Caco-2 (cell line): ENCODE measurements at places on chromosomes 3 and 15.

DNA sequence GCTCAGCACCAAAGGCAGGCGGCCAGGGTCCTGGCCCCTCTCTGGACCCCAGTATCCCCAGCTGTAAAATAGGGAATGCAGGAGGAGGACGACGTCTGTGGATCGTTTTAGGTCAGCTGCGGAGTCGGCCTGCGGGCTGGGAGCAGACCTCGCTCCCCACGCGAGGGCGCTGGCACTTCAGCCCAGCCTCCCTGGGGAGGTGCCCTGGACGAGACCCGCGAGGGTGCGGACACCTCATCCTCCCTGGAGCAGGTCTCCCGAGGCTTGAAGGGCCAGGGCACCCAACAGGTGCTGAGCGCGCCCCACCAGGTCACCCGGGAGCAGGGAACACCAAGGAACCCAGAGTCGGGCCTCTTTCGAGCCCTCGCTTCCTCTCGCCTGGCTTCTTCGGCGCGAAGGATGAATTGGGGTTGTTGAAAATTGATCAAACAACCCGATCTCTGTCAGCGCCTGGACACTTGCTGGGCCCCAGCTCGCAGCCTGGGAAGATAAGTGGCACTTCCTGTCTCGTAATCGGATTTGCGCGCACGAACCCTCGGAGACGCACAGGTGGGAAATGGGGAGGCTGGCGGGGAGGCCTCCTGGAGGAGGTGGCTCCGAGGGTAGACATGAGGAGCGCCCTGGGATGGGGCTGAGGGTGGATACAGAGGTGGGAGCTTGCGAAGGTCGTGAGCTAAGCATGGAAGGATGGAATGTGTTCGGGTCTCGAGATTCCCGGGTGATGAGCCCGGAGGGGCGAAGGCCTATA, 588 bp upstream of the VIPR1 start:
- peak; percentile 80 for DNase-seq

DNA sequence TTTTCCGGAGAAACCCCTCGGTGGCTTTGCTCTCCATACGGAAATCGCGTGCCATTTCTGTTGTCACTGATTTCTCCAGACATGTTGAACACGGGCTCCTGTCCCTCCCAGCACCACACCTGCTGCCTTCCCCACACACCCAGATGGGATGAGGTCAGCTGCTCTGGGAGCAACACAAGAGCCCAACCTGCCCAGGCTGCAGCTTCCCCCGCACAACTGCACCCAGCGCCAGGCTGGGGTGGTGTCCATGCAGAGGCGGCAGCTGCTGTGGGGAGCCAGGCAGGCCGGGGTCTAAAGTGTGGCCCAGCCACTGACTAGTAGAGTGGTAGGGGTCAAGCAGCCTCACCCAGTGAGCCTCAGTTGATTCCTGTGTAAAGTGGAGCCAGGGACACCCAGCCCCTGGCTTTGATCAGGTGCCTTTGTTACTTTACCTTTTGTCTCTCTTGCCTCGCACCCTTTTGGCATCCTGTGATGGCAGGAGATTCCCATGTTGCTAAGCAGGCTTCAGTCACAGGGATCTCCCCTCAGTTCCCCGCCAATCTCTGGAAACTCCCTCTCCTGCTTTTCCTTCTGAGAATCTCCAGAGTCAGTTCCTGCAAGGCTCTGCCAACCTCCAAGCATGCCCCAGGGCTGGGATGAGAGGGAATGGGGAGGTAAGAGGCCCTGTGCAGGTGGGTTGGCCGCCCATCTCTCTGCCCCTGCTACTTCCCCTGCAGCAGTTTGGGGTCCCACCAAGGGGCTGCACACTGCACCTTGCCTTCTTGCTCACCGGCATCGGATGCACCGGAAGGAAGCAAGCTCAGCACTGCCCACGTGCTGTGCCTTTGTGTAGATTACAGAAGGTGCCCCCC, 91.8 kb upstream of the ALDH1A3 start:
- no peak for DNase-seq

DNA sequence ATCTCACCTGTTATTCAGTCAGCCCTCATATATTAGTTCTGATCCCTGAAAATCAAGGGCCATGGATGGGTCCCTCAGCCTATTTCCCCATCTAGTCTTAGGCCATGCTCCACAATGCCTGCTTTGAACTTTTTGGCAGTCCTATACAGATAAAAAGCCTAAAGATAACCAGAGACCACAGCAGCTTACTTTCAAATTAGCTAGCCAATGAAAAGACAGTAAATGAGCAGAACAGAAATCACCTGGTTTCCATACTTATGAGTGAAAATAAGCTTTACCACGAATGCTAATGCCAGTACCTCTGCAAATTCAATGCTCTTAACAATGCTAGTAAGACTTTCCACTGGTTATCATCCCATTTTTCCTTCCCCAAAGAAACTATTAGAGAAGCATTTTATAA, 141.6 kb upstream of the SPRED1 start:
- DNase-seq, result no peak

DNA sequence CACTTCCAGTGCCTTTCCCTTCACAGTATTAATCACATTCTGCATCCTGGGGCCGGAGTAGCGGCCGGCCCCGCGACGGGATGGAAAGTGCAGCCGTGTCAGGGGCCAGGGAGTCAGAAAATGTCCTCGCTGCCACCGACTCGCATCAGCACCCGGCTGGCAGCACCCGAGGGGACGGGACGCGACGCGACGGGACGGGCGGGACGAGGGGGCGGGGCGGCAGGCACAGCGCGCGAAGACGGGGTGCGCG, 353 bp downstream of the ATG3 start:
- no peak for DNase-seq

DNA sequence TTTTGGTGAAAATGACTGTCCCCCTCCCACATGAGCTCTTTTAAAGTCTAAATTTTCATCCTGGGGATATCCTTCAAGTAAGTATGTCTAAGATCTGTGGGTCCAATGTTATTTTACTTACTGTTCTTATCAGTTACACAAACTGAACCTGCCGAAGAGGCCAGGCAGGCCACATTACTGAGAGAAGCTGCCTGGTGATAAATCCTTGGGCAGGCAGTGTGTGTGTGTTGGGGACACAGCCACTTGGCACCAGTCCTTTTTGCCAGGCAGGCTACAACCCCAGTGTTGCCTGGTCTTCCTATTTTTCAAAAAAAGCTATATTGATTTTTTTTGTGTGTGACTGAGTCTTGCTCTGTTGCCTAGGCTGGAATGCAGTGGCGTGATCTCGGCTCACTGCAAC, 50.6 kb upstream of the RASA2 start:
- no peak for DNase-seq

DNA sequence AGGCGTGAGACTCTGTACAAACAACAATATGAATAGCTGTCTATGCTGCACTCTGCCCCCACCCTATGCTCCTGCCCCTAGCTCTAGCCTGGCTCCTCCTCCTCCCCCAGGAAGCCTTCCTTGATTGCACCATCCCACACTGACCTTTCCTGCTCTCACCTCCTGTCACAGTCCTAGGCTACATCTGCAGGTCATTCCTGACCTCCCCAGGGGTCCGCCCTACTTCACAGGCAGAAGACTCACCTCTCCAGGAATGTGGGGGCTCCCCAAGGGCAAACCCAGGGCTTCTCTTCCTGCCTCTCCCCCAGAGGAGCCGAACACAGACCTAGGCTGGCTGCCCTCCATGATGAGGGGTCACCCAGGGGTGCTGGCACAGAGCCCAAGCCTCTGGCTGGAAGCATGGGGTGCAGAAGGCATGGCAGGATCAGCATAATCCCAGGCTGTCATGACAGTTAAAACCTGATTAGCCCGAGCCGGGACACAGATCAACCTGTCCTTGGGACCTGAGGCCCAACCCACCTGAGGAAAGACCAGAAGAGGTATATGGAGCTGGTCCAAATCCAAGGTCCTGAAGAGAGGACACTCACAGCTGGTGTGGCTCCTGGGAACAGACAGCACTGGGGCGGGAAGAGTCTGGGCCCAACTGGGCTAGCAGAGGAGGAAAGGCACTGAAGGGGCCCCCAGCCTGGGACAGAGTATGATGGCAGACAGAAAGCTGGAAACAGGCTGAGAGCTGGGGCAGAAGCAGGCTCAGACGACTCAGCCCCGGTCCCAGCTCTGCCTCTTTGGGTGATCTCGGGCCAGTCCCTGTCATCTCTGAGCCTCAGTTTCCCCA, 5.9 kb downstream of the SEMA7A start:
- DNase-seq, result no peak

DNA sequence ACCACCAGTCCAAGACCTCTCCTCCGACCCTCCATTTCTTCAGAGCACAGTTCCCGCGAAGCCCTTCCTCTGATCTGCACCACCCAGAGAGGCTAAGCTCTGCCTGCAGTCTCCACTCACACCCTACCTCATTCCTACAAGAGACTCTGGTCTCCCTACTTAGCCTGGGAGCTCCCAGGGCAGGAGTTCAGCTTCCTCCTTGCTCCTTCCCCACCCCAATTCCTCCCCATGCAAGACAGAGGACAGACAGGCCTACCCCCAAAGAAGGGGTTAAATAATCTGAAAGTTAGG, 12.6 kb upstream of the VIPR1 start:
- DNase-seq, result no peak

DNA sequence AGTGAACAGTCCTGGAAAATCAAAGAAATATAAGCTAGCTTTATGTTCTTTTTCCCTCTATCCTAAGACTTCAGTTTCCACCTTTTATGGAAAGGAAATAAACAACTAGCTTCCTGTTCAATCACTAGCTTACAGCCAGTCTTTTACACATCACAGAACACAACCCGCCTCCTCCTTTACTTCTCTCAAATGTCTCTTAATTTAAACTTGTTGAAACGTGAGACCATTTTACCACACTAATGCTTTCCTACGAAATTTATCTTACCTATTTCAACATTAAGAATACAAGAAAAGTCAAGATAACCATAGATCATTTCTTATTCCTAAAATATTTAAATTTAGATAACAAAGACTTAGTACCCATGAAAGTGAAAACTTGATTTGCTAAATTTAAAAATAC, 6.2 kb downstream of the PRTG start:
- no peak for DNase-seq

- DNase-seq, result no peak
These were observed 69.6 kb downstream of the APBA2 start for GRCh38 chr15:28955160-28955992.

DNA sequence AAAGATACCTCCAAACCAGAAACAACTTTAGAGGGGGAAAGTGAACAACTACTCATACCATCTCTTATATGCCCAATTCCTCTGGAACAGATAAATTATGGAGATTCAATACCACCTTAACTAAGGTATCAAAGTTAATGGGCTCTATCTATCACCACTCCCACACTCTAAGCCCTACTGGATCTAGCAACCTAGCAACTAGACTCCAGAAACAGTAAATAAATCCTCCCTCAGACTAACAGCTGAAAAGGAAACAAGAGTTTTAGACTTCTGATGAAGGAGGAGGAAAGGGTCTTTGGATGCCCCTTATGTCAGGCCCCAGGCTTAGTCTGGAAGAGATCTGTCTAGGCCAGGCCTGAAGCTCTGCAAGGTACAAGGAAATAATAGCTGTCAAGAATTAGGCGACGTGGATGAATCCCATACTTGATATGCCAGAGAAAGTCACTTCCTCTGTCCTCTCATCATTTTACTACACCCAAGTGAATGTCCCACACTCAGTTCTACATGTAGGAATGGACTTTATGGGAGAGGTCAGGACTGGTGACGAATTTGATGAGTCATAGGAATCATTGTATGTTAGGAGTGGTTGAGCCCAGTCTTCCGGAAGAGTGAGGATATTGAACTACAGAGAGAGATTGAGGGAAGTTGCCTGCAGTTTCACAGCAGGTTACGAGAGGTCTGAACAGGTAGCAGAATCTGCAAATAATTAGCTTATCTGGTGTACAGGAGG, 113.8 kb downstream of the AKAP13 start:
- no peak for DNase-seq

- no peak for DNase-seq
These were observed 225.8 kb upstream of the SLCO3A1 start for GRCh38 chr15:91627473-91628278.

GRCh38 chr3:164023480-164023879, 1054.8 kb downstream of the SI start:
- DNase-seq, result no peak

DNA sequence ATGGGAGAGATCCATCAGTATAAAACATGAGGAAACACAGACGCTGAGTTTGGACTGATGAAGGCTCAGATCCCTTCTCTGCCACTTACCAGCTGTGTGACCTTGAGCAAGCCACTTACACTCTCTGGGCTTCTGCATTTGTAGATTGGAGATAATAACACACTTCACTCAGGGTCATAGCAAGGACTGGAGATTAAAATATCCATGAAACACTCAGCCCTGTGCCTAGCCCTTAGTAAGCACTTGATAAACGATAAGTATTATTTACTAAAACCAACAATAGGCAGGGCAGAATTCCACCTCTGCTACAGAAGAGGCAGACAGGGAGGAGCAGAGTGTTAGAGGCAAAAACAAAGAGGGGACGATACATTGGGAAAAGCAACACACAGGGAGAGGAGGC, 420.5 kb upstream of the WNT5A start:
- DNase-seq, result no peak

- no peak for DNase-seq
These were observed 63.6 kb upstream of the MEF2A start for GRCh38 chr15:99502182-99502581.

- no peak for DNase-seq
These were observed 1106.0 kb downstream of the OTOL1 start for GRCh38 chr3:162602619-162603018.

- DNase-seq, result no peak
These were observed 166.1 kb downstream of the GABRG3 start for GRCh38 chr15:27137127-27137526.

DNA sequence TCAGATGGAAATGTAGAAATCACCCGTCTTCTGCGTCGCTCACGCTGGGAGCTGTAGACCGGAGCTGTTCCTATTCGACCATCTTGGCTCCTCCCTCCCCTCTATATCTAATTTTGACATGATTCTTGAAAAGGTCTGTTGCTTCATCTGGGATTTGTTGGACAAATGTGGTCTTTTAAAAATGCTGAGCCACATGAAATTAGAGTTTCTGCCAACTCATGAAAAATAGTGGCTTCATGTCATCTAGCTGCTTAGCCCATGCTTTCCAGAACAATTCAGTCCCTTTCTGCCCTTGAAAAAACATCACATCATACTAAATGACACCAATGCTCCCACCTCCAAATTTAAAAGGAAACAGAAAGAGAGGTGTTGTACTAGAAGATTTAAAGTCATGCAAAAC, 148.6 kb upstream of the EIF1B start:
- no peak for DNase-seq

DNA sequence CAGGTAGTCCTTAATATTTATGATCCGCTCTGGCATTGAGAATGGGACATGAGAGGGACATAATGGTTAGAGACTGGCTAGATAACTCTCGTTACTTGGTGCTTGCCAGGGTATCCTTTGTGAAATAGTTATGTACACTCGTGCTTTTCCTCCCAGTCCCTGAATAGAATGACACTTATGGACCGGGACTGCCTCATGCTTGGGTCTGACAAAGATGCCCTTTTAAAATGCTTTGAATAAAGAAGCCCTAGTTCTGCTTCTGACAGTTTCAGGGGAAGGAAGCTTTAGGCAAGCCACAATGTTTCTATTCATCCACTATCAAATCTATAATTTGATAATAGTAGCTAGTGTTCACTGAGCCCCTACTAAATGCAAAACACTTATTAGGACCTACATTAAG, 29.4 kb downstream of the POLR2M start:
- DNase-seq, result no peak

DNA sequence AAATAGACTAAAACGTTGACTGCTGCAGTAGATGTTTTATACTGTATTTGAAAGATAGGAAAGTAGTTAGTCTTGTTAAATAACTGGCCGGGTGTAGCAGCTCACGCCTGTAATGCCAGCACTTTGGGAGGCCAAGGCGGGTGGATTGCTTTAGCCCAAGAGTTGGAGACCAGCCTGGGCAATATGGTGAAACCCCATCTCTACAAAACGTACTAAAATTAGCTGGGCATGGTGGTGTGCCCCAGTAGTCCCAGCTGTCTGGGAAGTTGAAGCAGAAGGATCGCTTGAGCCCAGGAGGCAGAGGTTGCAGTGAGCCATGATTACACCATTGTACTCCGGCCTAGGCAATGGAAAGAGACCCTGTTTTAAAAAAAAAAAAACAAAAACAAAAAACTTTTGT, 60.5 kb upstream of the ULK4 start:
- no peak for DNase-seq
